ENCODE measurements at places on chromosomes 2 and 18.

- no peak for DNase-seq
Measured at GRCh38 chr2:36395866-36396265, 40.3 kb downstream of the CRIM1 start.

GRCh38 chr18:12391487-12392165, 14.6 kb upstream of the AFG3L2 start:
- peak; percentile 53 for DNase-seq

- DNase-seq, result no peak
Measured at GRCh38 chr2:175135177-175135576, 32.8 kb downstream of the ATF2 start.

DNA sequence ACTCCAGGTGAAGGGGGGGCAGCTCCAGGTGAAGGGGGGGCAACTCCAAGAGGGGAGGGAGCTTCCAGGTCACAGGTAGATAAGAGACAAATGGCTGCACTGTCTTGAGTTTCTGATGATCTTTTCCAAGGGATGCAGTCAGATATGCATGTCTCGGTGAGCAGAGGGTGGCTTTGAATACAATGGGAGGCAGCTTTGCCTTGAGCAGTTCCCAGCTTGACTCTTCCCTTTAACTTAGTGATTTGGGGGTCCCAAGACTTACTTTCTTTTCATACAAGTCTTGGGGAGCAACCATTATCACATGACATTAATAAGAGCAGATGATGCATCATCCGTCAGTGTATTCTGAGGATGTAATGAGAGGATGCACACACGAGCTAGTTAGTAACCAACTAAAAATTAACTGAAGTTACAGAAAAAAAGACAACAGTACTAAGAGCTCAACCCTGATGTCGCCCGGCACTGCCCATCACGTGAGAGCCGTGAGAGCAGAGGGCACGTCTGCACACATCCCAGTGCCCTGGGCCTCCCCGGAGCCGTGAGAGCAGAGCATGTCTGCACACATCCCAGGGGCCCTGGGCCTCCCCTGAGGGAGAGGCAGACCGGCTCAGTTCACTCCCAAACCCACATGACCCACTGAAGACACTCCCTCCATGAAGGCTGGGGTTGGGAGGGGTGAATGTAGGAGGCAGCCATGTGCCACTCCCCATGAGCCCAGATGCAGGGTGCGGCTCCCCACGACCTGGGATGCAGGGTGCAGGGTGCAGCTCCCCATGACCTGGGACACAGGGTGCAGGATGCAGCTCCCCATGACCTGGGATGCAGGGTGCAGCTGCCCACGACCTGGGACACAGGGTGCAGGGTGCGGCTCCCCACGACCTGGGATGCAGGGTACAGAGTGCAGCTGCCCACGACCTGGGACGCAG, 39.4 kb downstream of the PXDN start:
- DNase-seq, result no peak

DNA sequence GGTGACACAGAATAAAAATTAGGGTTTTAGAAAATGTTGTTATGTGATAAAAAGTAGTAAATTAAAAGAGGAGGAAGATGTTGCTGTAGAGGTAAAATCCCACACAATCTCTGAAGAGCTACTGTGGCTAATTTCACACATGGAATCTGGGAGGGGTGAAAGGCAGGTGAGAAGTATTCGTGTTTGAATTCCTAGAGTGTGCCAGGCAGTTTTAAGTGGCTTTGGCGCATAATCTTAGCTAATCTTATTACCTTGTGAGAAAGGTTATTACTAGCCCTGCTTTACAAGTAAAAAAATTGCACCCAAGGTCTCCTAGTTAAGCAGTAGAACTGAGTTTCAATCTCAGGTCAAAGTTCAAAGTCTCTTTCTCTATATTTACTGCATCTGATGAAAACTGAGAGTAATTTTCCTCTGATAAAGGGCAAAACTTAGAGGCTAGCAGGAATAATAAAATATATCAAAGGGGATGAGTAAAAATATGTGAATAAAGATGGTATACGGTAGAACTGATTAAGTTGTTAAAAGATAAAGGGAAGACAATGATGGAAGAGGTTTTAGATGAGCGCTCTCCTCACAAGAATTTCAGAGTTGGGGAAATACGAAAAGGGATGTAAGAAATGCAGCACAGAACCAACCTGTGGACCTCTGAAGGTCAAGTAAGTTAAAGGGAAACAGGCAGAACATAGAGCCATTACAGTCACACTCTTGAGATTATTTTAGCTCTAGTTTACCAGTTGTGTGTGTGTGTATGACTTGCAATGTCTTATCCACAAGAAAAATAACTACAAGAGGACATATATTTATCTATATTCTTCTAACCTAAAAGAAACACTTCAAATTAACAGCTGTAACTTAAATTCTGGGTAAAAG, 34.8 kb downstream of the GAREM1 start:
- no peak for DNase-seq

GRCh38 chr2:7071916-7072556, 154.8 kb downstream of the RNF144A start:
- no peak for DNase-seq

GRCh38 chr2:217166241-217166850, 306.5 kb upstream of the TNP1 start:
- DNase-seq, result no peak

DNA sequence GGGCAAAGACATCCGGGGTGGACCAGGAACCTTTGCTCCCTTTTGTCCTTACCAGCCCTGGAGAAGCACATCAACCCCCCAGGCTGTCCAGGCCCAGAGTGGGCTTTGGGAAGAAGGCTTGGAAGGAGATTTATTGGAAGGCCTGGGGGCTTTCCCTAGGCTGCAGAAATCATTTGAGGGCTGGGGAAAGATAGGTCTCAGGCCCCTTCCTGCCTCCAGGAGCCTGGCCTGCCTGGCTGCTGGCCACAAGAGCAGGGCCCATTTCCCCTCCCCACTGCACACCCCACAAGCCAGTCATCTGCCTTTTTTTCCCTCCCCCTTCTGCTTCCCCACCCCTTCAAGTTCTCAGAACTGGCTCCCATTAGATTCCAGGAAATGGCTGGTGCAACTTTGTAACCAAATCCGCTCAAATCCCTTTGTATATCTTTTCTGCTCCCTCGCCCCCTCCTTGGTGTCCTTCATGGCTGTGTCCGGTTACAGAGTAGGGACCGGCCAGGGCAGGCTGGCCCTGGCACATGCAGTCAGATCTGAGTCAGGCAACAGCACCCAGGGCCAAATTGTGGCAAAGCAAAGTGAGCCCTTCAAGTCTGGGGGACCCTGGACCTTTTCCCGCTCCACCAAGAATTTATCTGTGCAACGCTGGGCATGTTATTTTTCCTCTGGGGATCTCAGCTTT, 20.8 kb upstream of the TNP1 start:
- DNase-seq, result peak; percentile 35
